ENCODE measurements at places on chromosomes 13 and 19.

DNA sequence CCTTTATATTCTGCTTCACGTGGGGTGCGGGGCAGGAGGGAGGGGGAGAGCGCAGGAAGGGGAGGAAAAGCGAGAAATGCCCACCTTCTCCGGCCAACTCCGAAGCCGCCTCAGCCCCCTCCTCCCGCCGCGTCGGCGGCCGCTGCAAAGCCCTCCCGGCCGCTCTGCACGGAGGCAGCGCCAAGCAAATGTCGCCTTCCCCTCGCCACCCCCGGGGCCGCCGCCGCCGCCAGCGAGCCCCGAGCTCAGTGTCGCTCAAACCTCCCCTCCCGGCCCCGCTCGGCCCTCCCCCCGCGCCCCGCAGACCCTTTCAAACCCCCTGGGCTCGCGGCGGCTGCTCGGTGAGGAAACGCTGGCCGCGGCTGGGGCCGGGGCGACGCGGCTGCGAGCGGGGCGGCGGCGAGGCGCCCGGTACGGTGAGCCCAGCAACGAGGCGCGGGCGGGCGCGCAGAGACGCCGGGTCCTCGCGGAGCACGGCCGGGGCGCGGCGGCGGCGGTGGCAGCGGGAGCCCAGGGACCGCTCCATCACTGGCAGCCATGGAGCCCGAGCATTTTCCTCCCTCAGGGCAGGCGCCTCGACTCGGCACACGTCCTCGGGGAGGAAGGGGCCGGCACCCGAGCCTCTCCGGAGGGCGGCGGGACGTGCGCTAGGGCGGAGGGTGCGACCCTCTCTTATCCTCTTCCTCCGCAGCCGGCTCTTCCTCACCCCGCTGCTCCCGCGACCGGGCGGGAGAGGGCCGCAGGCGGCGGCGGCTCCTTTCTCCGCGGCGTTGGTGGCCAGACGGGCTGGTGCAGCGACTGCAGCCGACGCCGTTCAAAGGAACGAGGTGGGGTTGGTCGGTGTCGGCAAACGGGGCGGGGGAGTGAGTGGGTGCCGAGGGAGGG, 463 bp upstream of the TSC22D1 start:
- peaks cover 12% of the 10 kb centered on the region for H3K36me3 ChIP-seq
- H3K27ac ChIP-seq = peak overlapping the region; percentile 86
- peaks cover 40% of the 10 kb centered on the region for H3K4me1 ChIP-seq
- peak overlapping the region; percentile 92 for H3K4me3 ChIP-seq

- no peak for DNase-seq
- no peaks in the 10 kb centered on the region for H3K36me3 ChIP-seq
- H3K4me1 ChIP-seq = no peaks in the 10 kb centered on the region
- H3K4me3 ChIP-seq = no peak overlapping the region
- H3K27me3 ChIP-seq = peaks cover 4% of the 10 kb centered on the region
These were observed 289.2 kb downstream of the FGF9 start for GRCh38 chr13:21960108-21960507.

DNA sequence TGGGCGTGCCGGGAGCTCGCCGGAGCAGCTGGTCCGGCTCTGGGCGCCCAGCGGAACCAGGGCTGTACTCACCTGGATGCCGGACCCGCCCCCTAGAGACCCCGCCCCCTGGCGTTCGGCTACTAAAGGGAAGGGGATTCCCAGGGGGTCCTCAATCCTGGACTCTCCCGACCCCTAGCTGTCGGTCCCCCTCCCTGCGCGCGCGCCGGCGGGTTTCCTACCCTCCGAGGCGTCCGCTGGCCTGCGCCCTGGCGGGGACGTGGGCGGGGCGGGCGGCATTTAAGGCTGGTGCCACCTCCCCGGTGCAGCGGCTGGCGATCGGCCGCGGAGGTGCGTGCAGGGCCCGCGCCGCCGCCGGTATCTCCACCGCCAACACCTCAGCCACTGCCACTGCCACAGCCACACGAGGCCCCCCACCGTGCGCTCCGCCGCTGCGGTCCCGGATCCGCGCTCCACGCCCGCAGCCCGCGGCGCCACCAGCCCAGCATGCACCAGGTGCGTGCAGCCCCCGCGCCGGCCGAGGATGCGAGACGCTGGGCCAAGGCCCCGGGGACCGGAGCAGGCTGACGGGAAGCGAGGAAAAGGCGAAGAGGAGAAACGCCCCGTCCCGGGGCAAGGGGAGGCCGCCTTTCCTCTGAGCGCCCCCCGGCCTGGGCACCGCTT, at the start of gene ATP12A:
Gene ATP12A (plus strand): TSS at position 151 of the 663 bp plus-strand sequence. CDS start 336 bp downstream, at position 487.
- H3K4me3 ChIP-seq = peak within 1 kb of the TSS; percentile 25
- peaks cover 29% of the 10 kb centered on the region for H3K4me1 ChIP-seq
- DNase-seq = peak; percentile 5
- H3K27ac ChIP-seq = no peak within 1 kb of the TSS

GRCh38 chr13:44307255-44307654, 66.4 kb upstream of the SERP2 start:
- peaks cover 1% of the 10 kb centered on the region for H3K36me3 ChIP-seq
- H3K4me1 ChIP-seq = peaks cover 43% of the 10 kb centered on the region
- DNase-seq = no peak

GRCh38 chr19:4064496-4065260, 2.0 kb downstream of the ZBTB7A start:
- peaks cover 15% of the 10 kb centered on the region for H3K4me1 ChIP-seq
- H3K36me3 ChIP-seq = peaks cover 4% of the 10 kb centered on the region
- no peak overlapping the region for H3K27ac ChIP-seq
- peak overlapping the region; percentile 87 for H3K4me3 ChIP-seq

GRCh38 chr13:43297967-43298678, 274.7 kb downstream of the DNAJC15 start:
- DNase-seq = no peak
- no peak overlapping the region for H3K4me3 ChIP-seq
- no peaks in the 10 kb centered on the region for H3K4me1 ChIP-seq
- H3K27me3 ChIP-seq = peaks cover 10% of the 10 kb centered on the region
- no peak overlapping the region for H3K27ac ChIP-seq
- no peaks in the 10 kb centered on the region for H3K36me3 ChIP-seq

GRCh38 chr13:30061217-30061616, 210.8 kb upstream of the UBL3 start:
- no peaks in the 10 kb centered on the region for H3K36me3 ChIP-seq
- no peak overlapping the region for H3K27ac ChIP-seq
- H3K4me1 ChIP-seq = no peaks in the 10 kb centered on the region
- H3K27me3 ChIP-seq = peaks cover 20% of the 10 kb centered on the region
- no peak overlapping the region for H3K4me3 ChIP-seq

- H3K4me3 ChIP-seq = no peak overlapping the region
- no peaks in the 10 kb centered on the region for H3K27me3 ChIP-seq
- H3K36me3 ChIP-seq = peaks cover 35% of the 10 kb centered on the region
- no peak overlapping the region for H3K27ac ChIP-seq
- H3K4me1 ChIP-seq = peaks cover 25% of the 10 kb centered on the region
These were observed 6.1 kb upstream of the PRKD2 start for GRCh38 chr19:46723023-46723461.

- H3K27ac ChIP-seq = no peak overlapping the region
- peaks cover 7% of the 10 kb centered on the region for H3K27me3 ChIP-seq
- DNase-seq = no peak
- no peaks in the 10 kb centered on the region for H3K4me1 ChIP-seq
- H3K36me3 ChIP-seq = no peaks in the 10 kb centered on the region
These were observed 21.4 kb upstream of the MICU2 start for GRCh38 chr13:21625366-21625765.

- no peaks in the 10 kb centered on the region for H3K36me3 ChIP-seq
- H3K27ac ChIP-seq = no peak overlapping the region
These were observed 126.6 kb downstream of the HS6ST3 start for GRCh38 chr13:96216543-96216942.

DNA sequence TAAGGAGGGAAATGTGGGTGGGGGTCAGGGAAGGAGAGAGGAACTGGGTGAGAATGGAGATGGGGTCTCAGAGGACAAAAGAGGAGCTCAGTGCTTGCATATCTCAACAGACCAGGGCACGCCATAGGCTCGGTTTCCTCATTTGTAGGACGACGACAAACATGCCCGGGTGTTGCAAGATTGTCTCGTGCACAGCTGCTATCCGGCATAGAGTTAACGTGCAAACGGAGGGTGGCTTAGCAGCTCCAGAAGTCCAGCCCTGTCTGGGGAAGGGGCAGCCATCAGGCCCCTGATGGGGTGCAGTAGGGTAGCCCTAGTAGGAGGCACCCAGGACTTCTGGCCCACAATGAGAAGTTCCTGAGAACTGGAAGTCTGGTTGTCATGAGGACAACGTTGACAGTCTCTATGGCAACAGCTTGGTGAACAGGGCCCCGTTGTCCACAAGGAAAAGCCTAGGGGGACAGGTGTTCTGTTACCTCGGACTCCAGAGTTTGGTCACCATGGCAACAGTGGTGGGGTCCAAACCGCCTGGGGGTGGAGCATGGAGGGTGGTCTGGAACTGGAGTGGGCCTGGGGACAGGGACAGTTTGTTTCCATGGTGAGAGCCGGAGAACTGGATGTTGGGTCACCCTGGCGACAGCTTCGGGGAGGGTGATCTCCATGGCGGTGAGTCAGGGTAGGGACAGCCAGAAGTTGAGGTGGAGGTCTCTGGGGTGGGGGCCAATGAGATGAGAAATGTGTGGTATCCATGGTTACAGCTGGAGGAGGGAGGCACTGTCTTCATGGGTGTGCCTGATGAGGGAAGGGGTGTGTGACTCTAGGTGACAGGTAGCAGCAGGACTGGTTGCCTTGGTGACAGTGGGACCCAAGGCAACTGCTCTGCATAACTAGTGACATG, 16.8 kb downstream of the TM6SF2 start:
- no peak for DNase-seq
- no peaks in the 10 kb centered on the region for H3K4me1 ChIP-seq
- no peak overlapping the region for H3K27ac ChIP-seq
- H3K4me3 ChIP-seq = no peak overlapping the region
- H3K27me3 ChIP-seq = peaks cover 18% of the 10 kb centered on the region
- no peaks in the 10 kb centered on the region for H3K36me3 ChIP-seq

DNA sequence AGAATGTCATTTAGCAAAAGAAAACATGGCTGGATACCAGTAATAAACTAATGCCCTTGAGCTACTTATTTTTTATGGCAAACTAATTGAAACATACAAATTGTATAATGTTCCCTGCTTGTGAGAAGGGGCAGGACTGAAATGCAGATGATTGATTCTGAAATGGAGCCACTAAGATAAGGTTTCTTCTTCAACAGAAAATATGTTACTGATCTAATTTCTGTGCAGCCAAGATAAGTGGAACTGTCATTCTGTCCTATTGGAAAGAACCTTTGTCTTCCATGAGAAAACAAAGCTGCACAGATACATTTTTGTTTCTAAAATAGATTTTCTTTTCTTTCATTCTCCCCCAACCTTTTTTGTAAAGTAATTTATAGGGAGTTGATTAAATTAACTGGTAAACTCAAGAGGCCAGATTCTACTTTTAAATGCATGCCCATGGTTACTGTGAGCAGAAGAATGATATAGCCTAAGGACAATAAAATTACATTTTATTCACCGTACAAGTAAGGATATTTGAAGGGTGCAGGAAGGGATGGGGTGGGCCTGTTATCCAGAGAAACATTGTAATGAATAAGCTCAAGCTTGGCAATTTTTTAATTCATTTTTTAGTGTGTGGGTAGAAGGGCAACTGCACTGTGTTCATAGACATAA, 39.9 kb downstream of the STARD13 start:
- no peak overlapping the region for H3K27ac ChIP-seq
- H3K27me3 ChIP-seq = peaks cover 5% of the 10 kb centered on the region
- no peak overlapping the region for H3K4me3 ChIP-seq
- no peak for DNase-seq

DNA sequence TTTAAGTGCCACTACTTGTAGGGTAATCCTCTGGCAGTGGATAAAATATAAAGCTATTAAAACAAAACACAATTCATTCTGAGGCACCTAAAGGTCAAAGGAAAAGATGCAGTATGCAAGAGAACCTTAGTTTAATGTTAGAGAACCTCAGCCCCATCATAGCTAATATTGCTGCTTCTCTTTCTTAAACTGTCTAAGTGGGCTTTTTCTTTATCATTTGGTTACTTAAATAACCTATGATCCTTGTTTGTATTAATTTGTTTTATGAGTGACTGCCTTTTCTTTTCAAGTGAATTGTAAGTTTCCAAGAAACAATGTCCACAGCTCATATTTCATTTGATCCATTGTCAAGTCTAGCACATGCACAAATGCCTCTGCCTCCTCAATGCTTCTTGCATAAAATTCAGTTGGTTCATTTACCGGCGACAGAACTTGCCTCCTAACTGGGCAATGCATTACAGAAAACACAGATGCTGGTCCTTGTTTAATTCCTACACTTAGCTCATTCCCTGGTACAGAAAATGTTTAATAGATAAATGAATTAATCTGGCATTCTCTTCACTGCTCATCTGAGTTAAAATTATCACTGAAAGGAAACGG, 1049.8 kb downstream of the OLFM4 start:
- no peaks in the 10 kb centered on the region for H3K36me3 ChIP-seq
- no peaks in the 10 kb centered on the region for H3K27me3 ChIP-seq
- DNase-seq = no peak
- no peak overlapping the region for H3K27ac ChIP-seq
- H3K4me3 ChIP-seq = no peak overlapping the region

DNA sequence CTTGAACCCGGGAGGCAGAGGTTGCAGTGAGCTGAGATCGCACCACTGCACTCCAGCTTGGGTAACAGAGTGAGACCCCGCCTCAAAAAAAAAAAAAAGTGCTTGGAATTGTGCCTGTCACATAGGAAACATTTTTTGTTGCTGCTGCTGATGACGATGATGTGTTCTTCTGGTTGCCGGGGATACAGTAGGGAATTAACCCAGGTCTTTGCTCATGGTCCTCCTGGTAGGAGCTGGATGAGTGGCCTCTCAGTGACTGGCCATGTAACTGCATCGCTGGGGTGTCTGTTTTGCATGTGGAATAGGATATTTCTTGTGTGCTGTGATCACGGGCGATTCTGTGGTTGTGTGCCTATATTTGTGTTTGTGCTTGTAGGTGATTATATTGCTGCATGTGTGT, 4.7 kb upstream of the CNFN start:
- H3K27me3 ChIP-seq = peaks cover 16% of the 10 kb centered on the region
- no peak overlapping the region for H3K27ac ChIP-seq
- H3K36me3 ChIP-seq = peaks cover 3% of the 10 kb centered on the region
- H3K4me1 ChIP-seq = peaks cover 21% of the 10 kb centered on the region

DNA sequence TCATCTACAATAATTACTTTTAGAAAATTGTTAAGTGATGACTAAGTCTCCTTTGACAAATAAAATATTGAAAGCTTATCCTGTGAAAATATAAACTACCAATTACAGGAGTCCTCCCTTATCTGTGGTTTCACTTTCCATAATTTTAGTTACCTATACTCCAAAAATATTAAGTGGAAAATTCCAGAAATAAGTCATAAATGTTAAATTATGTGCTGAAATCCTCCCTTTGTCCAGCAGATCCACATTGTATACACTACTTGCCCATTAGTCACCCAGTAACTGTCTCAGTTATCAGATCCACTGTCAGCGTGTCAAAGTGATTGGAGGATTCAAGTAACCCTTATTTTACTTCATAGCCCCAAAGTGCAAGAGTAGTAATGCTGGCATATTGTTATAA, 98.1 kb downstream of the SERP2 start:
- no peak overlapping the region for H3K4me3 ChIP-seq
- H3K27me3 ChIP-seq = peaks cover 8% of the 10 kb centered on the region
- no peak for DNase-seq

DNA sequence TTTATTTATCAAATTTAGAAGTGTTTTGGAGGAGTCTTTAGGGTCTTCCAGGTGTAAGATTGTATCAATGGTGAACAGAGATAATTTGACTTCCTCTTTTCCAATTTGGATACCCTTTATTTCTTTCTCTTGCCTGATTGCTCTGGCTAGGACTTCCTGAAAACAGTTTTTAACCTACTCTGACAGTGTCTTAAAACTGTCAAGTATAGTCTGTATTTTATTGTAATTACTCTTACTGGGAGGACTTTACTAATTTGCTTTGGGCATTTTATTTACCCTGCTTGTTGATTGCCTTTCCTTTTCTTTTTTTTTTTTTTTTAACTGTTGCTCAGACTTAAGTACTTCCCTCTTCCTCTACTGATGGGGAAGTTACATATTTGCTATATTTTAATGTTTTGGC, 81.3 kb downstream of the URI1 start:
- H3K36me3 ChIP-seq = peaks cover 21% of the 10 kb centered on the region
- H3K27me3 ChIP-seq = no peaks in the 10 kb centered on the region

- no peak overlapping the region for H3K27ac ChIP-seq
- H3K36me3 ChIP-seq = peaks cover 6% of the 10 kb centered on the region
These were observed 47.4 kb downstream of the ZFP14 start for GRCh38 chr19:36331353-36332228.
